Activated CD4-positive, alpha-beta T cell treated with anti-CD3 and anti-CD28 coated beads, Interleukin-2, amount 50 U/mL, for 24 hours (primary cell): ENCODE measurements at places on chromosomes 4 and X.

DNA sequence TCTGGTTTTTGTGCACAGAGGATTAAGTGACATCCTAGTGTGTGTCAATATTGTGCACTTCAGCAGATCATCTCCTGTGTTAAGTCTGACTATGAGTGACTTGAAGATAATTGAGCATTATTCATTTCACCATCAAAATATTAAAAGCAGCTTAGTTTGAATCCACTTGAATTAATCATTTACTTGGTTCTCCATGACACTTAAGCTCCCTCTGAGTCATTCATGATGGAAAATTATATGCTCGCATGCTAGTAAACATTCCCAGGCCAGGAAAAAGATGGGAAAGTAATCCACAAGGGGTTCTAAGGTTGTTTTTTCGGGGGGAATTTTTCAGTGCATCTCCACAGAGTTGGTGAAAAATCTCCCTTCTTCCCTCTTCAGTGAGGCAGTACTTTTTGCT is 97.2 kb upstream of the EOLA2 start:
- DNase-seq, result no peak

GRCh38 chrX:17531500-17531899 is 156.5 kb downstream of the NHS start:
- no peak for DNase-seq

DNA sequence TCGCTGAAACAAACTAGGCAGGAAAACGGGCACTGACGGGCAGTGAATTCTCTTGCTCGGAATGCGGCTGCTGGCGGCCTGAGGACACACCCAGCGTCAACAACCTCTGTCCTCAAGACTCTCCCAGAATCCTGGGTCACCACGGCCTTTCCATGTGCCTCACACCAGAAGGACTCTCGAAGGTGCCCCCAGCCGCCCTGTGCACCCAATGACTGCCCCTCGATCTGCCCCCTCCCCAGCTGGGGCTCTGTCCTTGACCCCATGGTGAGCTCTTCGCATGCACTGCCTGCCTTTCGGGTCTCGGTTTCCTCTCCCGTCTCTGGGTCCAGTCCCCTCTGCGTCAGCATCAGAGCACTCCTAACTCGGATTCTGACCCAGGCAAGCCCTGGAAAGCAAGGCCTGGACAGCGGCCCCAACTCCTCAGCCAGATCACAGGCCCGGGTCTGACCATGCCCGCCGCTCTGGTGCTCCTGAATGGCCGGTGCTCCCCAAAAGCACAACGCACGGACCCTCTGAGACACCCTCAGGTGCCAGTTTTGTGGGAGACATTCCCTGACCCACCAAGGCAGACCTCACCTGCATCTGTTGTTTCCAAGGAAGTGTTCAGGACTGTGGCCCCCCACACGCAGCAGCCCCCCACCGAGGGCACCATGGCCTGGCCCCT is 56.0 kb downstream of the ACOX3 start:
- no peak for DNase-seq

GRCh38 chr4:121030711-121031110 is 41.6 kb downstream of the NDNF start:
- DNase-seq, result no peak

- no peak for DNase-seq
These were observed 39.6 kb downstream of the TMA16 start for GRCh38 chr4:163534056-163534455.

- no peak for DNase-seq
These were observed 65.3 kb downstream of the CLNK start for GRCh38 chr4:10619220-10619619.

DNA sequence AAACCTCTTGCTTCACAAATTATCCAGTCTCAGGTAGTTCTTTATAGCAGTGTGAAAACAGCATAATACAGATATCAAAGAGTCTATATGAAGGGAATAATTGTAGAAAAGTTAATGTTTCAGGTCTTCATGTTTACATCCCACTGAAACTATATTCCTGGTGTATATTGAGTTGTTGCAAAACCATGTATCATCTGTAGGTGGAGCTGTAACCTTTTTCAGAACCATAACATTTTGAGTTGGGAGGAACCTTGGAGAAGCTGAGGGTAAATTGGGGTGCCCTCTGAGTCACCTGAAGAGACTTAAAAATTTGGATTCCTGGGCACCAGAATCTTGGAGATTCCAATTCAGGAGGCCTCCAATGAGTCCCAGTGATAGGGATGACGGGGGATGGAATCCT is 51.9 kb upstream of the TAPT1 start:
- no peak for DNase-seq

DNA sequence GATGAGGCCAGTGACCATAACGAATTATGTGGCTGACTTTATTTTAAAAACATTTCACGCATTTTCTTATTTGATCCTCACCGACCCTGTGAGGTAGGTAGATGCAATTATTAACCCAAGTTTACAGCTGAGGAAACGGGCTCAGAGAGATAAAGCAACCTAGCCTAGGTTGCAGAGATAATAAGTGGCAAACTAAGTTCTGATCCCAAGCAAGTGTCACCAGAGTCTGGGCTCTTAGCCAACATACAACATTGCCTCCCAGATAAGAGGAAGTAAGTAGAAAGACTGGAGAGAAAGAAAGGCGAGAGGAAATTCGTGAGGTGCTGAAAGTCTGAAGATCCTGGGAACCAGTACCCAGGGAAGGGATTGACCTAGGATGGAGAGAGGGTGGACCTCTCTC is 77.4 kb upstream of the GPR50 start:
- no peak for DNase-seq

- DNase-seq, result no peak
These were observed 4.6 kb upstream of the SERTM2 start for GRCh38 chrX:111506826-111507225.

GRCh38 chr4:86921608-86922252 is 13.1 kb upstream of the AFF1 start:
- no peak for DNase-seq

GRCh38 chrX:6225911-6226595 is 2.6 kb downstream of the NLGN4X start:
- no peak for DNase-seq
